HepG2 (cell line): ENCODE measurements at places on chromosomes 13 and 19.

DNA sequence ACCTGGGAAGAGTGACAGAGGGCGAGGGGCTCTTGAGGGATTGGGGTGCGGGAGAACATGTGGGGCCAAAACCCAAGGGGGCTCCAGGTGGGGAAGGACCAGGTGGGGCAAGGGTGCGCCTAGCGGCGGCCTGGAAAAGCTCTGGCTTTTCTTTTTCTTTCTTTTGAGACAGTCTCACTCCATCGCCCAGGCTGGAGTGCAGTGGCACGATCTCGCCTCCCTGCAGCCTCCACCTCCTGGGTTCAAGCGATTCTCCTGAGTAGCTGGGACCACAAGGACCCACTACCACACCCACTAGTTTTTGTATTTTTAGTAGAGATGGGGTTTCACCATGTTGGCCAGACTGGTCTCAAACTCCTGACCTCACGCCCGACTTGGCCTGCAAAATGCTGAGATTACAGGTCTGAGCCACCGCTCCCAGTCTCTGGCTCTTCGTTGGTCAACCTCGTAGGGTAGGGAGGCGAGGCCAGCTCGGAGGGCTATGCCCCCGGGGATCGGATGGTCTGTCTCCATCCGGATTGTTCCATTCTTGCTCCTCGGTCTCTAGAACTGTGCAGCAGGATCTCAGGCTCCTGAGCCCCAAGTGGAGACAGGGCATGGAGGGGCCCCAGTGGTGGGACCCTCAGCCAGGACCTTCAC lies 3.7 kb downstream of the GADD45B start:
- DNase-seq: no peak

DNA sequence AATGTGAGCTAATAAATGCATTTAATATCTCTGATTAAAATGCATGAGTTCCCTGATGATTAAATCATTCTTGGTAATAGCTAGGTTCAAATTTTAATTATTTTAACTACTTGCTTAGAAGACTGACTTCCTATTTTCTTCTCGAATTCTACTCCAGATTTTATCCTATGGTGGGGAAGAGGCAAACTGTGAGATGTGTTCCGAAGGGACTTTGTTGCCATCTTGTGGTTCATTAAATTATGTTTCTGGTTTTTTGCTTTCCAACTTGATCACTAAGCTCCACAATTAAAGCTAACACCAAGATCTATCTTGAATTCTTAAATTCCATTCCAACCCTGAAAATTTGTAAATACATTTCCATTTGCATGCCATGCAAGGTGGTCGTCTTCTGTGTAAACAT lies 538.4 kb upstream of the PCDH20 start:
- DNase-seq: peak; percentile 4

GRCh38 chr19:17306285-17306714 lies 628 bp downstream of the MRPL34 start:
- no peak for DNase-seq

GRCh38 chr19:15666186-15666585 lies 6.7 kb upstream of the CYP4F12 start:
- DNase-seq: no peak

- no peak for DNase-seq
Observed at GRCh38 chr13:32636711-32637110, 50.5 kb downstream of the PDS5B start.

- no peak for DNase-seq
Observed at GRCh38 chr13:75312884-75313520, 169.0 kb downstream of the TBC1D4 start.

- peak; percentile 47 for DNase-seq
Observed at GRCh38 chr13:48066310-48066989, 28.5 kb downstream of the MED4 start.

- DNase-seq: no peak
Observed at GRCh38 chr19:2229103-2230032, 6.8 kb downstream of the PLEKHJ1 start.

GRCh38 chr19:7533281-7533885 lies 2.1 kb upstream of the PNPLA6 start:
- no peak for DNase-seq

- DNase-seq: no peak
Observed at GRCh38 chr13:107851670-107852069, 363.7 kb downstream of the LIG4 start.

- no peak for DNase-seq
Observed at GRCh38 chr13:38743466-38743865, 56.6 kb downstream of the FREM2 start.

DNA sequence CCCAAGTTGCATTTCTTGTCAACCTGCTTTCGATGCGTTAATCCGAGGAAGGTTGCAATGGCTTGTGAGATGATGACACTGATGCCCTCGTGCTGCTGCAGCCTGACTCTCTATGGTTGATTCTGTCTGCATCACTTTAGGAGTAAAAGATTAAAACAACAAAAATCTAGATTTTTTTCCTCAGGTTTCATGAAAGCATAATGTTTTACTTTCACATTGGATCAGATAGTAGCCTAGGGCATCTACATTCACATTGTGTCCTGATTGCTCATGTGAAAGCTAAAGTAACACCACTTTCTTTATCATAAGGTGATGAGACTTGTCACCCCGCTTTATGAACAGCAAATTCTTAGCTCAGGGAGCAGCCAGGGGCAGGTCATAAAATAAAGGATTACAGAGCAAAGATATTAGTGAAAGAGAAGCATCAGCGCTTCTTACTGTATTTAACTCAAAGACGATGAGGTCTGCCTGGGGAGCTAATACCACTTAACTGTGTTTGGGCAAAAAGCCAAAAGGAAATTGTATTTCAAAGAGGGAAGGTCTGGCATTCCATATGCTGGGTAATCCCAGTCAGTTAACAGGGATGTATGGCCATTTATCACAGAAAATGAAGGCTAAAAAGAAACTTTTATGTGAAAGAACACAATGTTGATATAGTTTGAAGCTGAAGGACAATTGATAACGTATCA lies 270.5 kb downstream of the GPC6 start:
- DNase-seq: no peak

DNA sequence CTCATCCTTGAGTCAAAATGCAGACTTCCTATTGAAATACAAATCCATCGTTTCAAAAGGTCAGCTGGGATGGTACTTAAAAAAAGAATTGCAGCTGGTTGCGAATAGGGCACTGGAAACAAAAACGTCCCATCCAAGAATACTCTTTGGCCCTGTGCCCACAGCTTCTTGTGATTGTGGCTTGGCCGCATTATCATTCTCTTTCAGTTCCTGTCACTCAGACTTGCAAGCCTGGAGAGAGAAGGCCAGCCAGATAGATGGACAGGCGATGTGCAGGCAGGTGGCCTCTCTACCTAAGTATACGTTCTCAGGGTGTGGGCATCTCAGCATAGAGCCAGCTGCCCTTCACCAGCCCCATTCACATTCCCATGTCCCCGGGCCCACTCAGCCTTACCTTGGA lies 208.5 kb upstream of the ZNF536 start:
- DNase-seq: no peak

GRCh38 chr19:56507446-56508289 lies at the start of gene ZNF471:
ZNF471 (plus strand) TSS chr19:56507855; CDS start chr19:56511572, 3,717 bp downstream.
- DNase-seq: no peak

- DNase-seq: no peak
Observed at GRCh38 chr13:71619096-71619495, 247.9 kb downstream of the DACH1 start.

GRCh38 chr13:29884671-29885430 lies 34.4 kb upstream of the UBL3 start:
- DNase-seq: peak; percentile 22

DNA sequence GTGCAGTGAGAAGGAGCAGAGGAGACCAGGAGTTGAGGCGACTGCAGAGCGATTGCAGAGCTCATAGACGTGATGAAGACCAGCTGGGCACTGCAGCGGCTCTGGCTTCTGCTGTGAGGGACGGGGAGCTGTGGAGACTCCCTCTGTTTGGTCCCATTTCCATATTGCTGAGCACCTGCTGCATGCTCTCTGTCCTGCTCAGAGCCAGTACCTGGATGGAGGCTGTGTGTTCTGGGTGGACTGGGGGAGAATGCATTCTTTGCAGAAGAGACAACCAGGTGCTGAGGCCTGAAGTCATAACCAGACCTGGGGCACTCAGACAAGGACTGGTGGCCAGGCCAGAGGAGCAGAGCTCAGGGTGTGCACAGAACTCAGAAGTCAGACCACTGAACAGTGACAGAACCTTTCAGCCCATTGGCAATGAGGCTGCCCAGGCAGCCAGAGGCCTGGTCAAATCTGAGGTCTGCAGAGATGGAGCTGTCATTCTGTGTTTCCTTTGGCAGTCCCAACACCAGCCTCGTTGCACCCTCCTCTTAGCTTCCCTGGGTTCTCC lies 1.3 kb upstream of the A1BG start:
- no peak for DNase-seq

DNA sequence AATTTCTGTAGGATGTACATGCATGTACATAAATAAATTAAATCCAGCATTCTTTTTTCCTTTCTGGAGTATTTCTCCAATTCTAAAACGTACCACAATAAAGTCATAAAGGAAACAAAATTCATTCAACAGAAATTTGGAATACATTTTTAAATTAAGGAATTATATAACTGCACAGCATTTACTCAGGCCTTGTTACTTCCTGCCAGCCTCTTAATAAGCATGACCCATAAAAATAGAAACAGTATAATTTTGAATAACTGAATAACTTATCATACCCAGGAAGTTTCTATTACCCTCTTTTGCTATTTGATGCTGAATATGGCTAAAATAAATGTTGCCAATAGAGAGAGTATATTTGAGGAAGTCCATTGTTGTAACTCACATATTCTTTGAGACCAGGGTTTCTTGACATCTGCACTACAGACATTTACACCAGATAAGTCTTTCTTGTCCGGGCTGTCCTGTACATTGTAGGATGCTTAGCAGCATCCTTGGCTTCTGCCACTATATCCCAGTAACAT lies 178.2 kb downstream of the KLF12 start:
- no peak for DNase-seq

DNA sequence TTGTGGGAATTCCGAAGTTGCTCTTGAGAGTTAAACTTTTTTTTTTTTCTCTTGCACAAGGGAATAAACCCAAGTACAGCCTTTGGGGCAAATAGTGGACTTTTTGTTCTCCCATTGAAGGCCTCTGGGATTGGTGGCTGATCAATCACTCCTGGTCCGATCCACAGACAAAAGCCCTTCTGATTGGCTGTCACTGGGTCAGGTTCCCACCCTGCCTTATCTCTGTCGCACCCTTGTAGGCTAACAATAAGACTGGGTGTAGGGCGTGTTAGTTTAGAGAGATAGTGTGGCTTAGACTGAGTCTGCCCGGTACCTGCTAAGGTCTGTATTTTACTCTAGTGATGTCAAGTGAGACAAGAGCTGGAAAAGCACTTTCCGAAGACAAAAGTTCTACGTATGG lies 380.8 kb downstream of the NDFIP2 start:
- DNase-seq: no peak

- DNase-seq: no peak
Observed at GRCh38 chr19:29724102-29724641, 9.1 kb upstream of the C19orf12 start.

DNA sequence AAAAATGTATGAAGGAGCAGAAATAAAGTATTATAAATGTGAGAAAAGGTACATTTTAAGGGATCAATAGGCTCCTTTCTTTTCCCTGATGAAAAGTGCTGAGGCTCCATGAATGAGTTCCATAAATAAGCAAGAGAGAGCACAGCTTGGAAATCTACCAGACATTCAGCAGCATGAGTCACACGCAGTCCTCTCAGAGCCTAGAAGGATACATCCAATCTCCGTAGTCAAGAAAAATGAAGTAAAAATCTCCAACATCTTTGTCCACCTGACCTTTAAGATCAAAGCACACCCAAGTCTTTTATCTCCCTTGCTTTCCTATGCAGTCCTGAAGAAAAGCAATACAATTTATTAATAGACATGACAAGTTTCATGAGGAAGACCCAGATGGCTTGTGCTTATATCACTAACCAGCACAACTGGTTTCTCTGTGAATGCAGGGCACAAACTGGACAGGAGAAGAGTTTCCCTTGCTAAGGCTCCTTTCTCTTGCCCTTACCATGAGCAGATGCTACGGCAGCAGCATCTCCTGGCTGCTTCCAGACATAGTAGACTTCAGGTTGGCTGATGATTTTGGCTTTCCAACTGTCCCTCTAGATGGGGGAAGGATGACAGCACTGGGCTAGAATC lies 730.8 kb downstream of the EFNB2 start:
- DNase-seq: no peak

- DNase-seq: no peak
Observed at GRCh38 chr13:109454167-109454917, 332.0 kb downstream of the IRS2 start.

GRCh38 chr13:38944219-38944618 lies 46.4 kb downstream of the STOML3 start:
- no peak for DNase-seq

GRCh38 chr19:55459950-55460657 lies 1.3 kb downstream of the ISOC2 start:
- DNase-seq: peak; percentile 62

GRCh38 chr19:1568320-1569019 lies at the start of gene MEX3D:
MEX3D (minus strand) TSS chr19:1568325; CDS start chr19:1568058, 267 bp downstream.
- peak; percentile 34 for DNase-seq

DNA sequence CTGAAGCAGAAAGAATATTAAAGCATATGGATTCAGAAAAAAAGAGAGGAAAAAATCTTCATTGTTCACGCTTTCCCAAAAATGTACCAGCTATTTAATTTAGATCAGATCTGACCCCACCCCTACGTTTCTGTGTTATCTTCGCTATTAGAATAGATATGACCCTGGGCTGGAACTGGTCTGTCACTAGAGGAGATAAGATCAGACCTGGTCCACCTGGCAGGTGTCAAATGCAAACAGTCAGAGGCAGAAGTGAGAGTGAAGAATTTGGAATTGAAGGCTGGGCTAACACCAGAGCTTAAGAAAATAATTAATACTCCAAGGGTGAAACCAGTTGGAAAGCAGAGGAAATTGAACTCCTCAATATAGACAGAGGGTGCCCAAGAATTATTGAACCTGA lies 30.0 kb upstream of the MBNL2 start:
- DNase-seq: no peak

DNA sequence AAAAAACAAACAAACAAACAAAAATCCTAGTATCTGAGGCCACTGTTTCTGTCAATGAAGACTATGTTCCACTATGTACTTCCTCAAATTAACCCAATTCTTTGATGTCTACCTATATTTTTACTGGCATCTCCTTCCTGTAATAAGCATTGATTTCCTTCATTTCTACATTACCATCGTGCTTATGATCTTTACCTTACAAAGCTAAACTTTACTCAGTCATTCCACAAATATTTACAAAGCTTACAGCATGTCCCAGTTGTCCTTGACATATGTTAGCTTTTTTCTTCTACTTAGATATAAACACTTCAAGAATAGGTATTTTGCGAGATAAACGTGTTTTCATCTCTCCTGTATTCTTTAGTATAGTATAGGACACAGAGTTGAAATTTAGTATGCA lies 1090.9 kb downstream of the PCDH9 start:
- peak; percentile 1 for DNase-seq

DNA sequence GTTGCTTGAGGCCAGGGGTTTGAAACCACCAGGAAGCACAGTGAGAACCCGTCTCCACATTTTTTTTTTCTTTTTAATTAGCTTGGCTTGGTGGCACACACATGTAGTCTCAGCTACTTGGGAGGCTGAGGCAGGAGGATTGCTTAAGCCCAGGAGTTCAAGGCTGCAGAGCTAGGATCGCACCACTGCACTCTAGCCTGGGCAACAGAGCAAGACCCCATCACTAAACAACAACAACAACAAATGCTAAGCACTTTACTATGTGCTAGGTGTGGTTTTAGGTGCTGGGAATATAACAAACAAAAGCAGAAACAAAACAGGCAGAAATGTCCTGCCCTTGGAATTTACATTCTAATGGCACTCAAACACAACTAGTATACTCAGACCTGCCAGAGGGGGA lies 51.3 kb downstream of the RYR1 start:
- DNase-seq: no peak

- no peak for DNase-seq
Observed at GRCh38 chr19:49626226-49626625, 13.7 kb downstream of the RRAS start.
